Activated B cell treated with CpG ODN at 0.5 μM for 24 hours (primary cell): ENCODE measurements at places on chromosomes 3 and 15.

GRCh38 chr15:90624278-90624981 lies 92.7 kb upstream of the BLM start:
- DNase-seq = no peak

GRCh38 chr3:31067004-31067403 lies 172.5 kb upstream of the GADL1 start:
- DNase-seq = no peak

GRCh38 chr3:150970665-150971324 lies 1.7 kb downstream of the CLRN1 start:
- no peak for DNase-seq

DNA sequence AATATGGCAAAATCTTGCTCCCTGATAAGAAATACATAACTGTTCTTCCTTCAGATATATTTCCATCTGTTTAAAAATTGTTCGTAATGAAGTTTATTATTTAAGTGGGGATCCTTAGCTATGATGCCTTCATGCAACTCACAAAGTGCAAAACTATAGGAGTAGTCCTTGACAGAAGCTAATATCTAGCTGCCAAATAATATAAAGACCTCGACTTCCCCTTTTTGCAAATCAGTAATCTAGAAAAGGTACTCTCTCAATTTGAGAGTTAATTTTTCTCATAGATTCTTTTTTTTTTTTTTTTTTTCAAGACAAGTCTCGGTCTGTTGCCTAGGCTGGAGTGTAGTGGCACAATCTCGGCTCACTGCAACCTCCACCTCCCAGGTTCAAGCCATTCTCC lies 23.0 kb downstream of the SLTM start:
- no peak for DNase-seq

DNA sequence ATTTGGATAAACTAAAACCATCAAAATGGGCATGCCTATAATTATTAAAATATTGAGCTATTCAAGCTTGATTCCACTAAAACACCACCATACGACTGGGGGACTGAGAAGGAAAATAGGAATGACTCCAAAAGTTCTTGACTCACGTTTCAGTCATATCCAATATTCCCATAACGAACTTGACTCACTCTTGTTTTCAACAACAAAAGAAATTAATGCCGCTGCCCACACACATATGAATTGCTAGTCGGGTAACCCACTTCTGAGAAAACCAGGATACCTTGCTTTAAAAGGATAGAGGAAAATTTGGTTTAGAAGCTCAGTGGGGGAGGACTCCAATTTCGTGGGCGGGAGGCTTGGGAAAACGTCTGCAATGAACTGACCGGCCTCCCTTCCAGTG lies 5.2 kb downstream of the HTR3C start:
- DNase-seq = no peak

GRCh38 chr3:190044142-190044541 lies 76.6 kb downstream of the P3H2 start:
- DNase-seq = no peak

DNA sequence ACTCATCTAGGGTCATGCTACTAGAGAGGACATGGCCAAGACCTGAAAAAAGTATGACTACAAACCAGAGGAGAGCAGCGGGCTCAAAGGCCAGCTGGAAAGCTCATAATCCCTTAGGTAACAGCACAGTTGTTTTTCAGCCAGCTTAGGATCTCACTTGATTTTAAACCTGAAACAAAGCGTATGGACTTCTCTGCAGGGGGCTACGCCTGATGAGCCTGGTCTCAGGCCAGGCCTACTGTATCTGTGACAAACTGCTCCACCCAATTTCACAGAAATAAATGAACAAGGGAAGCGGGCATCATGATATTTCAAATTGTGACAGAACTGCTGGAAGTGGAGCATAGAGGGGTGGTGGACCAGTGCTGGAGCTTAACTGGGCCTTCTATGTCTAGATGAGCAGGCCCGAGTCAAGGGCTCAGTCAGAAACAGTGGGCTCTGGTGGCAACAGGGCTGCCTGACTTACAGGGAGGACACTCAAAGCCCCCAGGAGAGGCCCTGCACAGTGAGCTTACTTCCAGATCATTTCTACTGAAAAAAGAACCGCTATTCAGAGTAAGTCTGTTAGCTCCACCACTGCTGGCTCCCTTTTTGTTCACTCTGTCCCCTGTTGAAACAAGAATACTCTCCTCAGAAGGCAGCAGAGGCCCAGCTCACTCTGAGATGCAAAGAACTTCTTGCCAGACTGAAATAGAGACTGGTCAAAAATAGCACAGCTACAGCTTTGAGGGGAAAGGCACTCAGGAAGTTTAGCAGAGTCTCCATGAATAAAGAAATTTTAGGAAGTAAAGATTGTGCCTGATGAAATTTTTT lies 47.0 kb downstream of the LRIG1 start:
- no peak for DNase-seq

DNA sequence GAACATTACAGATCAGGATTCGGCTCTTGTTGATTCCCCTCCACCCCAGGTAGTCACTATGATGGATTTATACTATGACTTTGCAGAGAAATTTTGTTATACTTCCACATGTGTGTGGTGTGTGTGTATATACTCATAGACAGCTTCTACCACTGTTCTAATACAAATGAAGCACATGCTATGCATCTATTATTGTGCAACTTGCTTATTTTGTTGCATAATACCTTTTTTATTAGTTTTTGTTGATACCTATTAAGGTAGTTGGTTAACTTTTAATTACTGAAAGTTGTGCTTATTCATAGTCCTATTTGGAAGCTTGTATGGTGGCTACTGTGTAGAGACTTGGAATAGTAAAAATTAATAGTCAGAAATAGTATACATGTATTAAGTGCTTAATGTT lies 140.6 kb downstream of the CACNA2D3 start:
- DNase-seq = no peak

DNA sequence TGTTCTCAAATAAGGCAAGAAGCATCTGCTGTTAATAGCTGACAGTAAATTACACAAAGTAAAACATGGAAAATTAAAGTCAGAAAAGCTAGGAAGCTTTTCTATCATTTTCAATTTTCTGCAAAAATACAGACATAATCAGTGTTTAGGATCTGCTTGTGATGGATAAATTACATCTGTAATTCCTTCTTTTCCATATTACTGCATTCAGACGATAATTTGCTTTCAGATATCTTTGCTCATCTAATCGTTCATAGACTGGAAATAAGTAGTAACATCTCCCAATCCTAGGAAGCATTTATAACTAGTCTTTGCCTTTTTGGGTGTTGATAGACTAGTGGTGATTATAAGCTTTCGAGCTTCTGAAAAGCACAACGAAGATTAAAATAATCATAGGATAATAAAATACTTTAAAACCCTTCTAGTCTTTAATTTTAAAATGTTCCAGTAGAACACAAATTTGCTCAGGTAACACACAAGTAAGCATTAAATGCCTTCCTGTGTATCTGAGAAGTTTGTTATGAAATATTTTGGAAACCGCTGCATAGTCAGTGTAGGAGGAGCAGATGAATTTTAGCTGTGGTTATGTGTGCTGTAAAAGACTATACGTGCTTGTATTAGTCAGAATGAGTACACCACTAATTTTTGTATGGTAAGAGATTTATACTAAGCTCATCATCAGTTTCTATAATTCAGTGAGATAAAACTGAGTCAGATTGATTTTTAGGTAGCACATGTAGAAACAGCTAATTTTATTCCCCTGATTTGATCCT lies 41.0 kb downstream of the MBNL1 start:
- DNase-seq = no peak

DNA sequence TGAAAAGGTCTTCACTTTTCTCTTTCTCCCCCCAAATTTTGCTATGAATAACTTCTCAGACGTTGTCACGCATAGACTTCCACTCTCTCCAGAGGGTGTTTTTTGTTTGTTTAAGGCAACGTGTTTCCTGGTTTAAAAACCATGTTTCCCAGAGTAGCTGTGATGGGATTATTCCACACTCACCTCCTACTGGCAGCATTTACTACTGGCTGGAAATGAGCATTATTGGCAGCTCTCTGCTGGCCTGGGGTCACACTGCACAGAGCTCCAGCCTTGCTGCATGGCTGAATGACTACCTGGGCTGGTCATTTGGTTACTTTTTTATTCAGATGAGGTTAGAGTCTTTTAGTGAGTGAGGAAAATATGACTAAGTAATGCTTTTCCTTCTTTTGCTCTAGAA lies 65.2 kb downstream of the RARB start:
- DNase-seq = no peak

DNA sequence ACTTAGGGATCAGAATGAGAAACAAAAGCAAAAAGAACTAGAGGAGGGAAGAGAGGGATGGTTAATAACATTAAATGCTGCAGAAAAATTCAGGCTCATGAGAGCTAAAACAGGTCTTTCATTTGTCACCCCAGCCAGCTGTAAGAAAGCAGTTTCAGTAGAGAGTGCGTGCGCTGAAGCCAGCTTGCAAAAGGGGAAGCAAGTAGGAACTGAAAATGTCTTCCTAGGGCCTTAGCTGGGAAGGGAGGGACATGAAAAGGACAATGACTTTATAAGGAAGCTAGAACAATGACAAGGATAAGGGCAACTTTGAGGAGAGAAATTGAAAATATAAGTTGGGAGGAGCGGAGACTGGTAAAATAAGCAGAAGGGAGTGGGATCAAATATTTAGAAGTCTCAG lies 3.1 kb downstream of the CIAO2A start:
- DNase-seq = no peak

DNA sequence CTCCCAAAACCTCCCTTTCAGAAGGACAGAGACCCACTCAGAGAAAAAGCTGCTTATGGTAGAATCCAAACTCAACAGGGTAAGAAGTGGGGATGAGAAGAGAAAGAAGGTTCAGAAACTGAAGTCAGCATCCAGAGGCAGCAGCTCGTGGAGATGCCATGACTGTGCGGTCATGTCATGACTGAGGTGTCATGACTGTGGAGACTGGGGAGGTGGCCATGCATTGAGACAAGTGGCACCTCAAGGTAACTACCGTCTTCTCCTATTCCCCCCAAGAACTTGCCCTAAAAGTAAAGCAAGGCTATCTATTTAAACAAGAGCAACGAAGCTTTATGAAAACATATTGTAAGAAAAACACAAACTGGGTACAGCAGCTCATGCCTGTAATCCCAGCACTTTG lies 15.1 kb downstream of the CHRNA3 start:
- no peak for DNase-seq

DNA sequence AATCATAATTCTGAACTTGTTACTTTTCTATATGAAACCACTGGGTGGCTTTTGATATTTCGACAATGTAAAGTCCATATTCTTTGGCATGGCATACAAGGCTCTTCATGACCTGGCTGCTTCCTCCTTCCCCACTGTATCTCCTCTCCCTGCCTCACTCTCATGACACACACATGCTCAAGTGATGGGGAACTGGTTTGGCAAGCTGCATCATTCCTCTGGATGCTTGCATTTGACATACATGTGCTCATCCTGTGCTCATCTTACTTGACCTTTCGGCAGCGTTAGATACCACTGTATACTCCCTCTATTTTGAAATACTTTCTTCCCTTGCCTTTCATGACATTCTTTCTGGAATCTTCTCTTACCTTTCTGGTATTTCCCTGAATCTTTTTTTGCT lies 51.8 kb upstream of the ZDHHC23 start:
- DNase-seq = no peak

- no peak for DNase-seq
Observed at GRCh38 chr15:64009241-64009640, 37.0 kb downstream of the DAPK2 start.

GRCh38 chr15:50624616-50625168 lies 61.9 kb downstream of the TRPM7 start:
- DNase-seq = no peak
